ENCODE measurements at places on chromosomes 6 and 20.

- no peak for DNase-seq
These were observed 2.6 kb upstream of the RPS6KA2 start for GRCh38 chr6:166629628-166630027.

DNA sequence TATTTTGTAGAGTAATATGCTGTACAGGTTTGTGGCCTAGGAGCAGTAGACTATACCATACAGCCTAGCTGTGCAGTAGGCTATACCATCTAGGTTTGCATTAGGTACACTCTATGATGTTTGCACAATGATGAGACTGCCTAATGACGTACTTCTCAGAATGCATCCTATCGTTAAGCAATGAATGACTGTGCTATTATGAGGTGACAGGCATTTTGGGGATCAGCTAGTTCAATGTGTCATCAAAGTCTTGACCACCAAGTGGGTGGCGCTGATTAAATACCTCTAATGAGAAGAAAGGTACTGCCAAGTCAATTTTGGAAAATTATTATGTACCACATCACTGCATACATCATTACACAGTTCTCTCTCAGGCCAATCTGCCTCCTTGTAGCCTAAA lies 190.2 kb downstream of the BACH2 start:
- DNase-seq = no peak

GRCh38 chr6:74289884-74290283 lies 593.9 kb downstream of the CD109 start:
- no peak for DNase-seq

DNA sequence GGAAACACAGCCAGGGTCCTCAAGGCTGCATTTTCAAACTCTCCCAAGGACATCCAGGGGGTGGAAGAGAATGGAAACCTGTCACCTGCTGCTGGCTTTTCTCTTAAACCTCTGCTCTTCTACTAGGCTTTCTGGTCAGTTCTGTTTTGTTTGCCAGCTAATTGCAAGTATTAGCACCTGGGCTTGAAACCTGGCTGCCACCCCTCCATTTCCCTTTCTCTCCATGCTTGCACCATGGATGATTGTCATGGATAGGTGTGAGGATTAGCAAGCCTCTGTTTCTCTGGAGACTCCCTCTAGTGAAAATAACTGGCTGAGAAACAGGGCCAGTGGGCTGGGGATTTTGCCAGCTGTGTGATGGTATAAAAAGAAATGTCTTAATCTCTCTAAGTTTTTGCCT lies 33.0 kb upstream of the GPR6 start:
- DNase-seq = no peak

Measured in D341Med (cell line).